NCI-H82 (cell line): ENCODE measurements at places on chromosomes 6 and 20.

- DNase-seq, result no peak
Measured at GRCh38 chr20:40176098-40176841, 512.8 kb downstream of the MAFB start.

- no peak for DNase-seq
Measured at GRCh38 chr6:18185624-18186023, 30.4 kb downstream of the KDM1B start.

GRCh38 chr6:70520575-70520974, 46.2 kb upstream of the SDHAF4 start:
- peak; percentile 6 for DNase-seq

DNA sequence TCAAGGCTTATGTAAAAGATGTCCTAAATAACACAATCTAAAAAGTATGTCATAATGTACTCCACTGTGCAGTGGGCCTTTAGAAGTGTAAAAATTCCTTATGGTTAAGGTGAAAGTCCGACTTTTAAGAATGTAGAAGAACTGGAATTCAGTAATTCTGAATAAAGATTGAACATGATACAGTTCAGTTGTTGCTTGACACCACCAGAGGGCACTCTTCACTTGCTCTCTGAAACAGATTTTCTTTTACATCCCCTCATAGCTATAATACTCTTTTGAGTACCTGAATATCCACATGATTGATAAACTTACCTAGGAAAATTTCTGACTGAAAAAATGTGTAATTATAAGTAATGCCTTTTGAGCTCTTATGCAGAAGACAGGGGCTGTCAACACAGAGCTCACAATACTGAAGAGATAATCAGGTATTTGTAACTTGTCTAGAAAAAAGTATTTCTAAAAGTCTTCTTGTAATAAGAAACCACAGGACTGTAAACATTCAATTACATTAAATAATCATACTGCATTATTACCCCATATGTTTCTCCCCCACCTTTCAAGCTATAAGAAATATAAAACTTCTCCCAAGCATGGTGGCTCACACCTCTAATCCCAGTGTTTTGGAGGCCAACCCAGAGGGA, 92.1 kb downstream of the POPDC3 start:
- peak; percentile 71 for DNase-seq

DNA sequence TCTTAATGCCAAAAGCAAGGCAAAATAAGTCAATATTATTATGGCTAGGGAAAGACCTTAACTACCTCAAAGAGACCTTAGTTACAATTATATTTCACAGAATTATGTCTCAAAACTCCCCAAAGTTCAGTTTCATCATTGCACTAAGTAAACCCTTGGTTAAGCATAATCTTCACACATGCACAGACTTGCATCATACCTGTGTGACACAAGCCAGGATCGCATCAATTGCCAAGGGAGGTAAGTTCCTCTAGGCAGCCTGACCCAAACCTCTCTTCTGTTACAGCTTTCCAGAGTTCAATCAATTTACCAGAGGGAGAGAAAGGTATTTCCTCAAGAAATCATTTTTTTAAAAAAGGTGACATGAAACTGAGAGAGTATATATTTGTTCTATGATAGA, 31.9 kb upstream of the PRSS35 start:
- DNase-seq, result no peak

- peak; percentile 66 for DNase-seq
Measured at GRCh38 chr6:34475238-34475682, 9.4 kb downstream of the PACSIN1 start.

DNA sequence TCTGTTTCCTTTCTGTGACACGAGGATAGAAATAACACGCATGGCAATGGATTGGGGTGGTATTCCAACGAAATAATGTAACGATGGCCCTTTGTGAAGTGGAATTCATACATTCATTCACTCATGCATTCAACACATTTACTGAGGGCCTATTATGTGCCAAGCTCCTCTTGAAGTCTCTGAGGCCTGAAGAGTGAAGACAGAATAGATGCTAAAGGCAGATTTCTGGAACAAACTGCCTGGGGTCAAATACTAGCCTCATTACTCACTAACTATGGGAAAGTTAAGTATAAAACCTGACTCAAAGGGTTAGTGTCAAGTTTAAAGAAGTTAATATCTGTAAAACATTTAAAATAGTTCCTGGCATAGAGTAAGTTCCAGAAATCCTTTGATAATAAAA, 279.6 kb upstream of the SULF2 start:
- DNase-seq, result no peak

DNA sequence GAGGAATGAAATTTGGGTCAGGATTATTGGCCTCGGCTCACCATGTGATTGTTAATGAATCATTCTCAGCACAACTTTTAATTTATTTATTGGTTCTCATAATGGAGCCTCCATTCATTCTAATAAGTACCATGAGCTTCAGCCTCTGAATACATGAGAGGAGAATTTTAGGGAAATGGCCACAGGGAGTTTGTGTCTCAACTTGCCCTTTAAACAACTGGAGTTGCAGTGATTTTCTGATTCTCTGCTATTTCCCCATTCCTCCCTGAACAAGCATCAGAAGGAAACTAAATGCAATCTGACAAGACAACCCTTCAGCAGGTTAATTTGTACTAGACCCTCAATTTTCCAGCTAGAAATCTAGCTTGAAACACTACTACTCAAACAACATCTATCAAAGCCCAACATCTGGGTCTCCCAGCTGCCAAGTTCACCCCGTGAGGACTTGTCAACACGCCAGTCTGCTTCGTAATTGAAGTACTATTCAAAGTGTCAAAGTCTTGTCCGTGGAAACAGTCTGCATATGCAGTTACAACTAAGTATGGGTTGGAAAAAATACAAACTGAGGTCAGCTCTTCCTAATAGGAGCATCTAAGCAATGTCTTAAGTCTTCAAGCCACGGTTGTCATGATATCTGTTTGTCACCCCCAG, 235.4 kb downstream of the CDH4 start:
- DNase-seq, result no peak
